ENCODE measurements at places on chromosomes 2 and 18.

DNA sequence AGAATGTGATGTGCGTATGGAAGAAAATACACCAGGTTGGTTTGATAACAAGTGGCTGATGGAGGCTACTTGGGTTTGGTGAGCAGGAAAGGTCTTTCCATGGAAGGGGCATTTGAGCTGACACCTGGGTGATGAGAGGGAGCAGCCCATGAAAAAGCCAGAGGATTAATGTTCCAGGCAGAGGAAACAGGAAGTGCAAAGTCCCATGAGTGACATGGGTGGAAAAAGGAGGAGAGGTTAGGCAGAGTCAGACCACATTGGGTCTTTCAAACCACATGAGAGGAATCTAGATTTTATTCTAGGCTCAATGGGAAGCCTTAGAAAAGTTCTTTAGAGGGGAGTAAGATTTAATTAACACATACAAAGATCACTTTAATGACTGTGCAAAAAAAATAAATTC is 195.7 kb downstream of the LRATD1 start:
- no peak for DNase-seq

DNA sequence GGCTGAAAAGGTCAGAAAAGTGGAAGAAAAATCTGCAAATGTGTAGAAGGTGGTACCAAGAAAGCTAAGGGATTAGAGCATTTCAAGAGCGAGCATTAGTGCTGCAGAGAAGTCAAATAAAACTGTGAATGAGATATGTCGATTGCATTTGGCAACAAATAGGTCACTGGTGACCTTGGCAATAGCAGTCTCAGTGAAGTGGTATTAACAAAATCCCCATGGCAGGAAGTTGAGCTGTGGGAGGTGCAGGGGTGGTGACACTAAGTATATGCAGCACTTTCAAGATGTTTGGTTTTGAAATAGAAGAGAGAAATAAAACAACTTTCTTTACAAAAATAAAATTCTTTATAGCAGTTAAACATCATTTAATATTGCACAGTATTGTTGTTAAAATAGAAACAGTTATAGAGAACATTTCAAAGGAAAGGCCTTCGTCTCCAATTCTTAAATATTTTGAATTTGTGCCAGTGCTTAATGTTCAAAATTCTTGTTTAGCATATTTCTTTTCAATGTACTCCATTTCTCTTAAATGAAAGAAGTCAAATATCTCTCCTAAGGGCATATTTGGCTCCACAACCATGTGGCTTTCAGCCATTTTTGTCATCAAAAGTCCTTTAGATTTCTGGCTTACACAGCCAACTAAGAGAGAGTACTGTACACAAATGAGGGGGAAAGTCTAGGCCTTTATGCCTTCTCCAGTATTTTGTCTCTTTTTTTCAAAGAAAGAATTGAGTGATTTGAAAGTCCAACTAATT is 443.0 kb upstream of the MMADHC start:
- DNase-seq = no peak

DNA sequence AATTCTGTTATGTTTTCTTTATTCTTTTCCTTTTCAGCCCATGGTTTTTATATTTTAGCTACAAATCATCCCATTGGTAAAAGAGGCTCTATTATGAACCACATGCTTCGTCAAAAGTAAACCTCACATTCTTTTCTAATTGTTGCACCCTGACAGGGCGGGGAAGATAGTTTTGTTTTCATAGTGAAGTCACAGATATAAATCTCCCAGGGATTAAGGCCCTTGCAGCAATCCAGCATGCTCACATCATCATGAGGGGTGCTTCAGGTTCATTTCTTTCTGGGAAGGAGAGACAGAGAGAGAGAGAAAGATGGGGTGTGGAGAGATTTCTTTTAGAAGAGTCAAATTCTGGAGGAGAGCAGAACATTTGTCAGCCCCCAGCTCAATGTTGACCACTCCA is 124.5 kb upstream of the CDC42EP3 start:
- peak; percentile 82 for DNase-seq

- peak; percentile 33 for DNase-seq
These were observed 186.6 kb downstream of the NRP2 start for GRCh38 chr2:205868773-205869333.

DNA sequence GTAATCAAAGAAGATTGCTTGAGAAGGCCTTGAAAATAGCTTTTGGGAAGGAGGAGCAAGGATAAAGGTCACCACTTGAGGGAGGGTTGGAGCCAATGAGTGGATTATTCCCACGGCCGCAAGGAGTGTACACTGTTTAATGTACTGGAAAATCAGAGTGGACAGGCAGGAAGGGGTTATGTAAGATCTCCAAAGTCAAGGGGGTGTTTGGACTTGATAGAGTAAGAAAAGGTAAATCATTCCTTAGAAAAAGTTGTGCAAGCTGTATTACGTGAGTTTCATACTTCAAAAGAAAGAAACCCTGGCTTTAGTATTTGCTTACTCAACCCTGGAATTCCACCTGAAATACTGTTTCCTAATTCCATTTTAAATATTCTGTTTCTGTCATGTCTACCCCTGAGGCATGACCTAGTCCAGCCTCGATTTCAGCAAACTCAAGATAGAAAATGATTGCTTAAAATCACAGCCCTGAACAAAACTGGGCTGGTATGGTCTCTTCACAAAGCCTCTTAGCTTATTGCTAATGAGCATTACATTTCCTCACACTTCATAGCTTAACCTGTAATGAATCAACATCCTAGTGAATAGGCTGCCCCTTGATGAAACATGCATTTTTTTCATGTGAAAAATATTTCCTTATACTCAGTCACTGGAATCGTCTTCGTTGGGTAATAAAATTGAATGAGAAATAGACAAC is 1.1 kb downstream of the MREG start:
- no peak for DNase-seq

DNA sequence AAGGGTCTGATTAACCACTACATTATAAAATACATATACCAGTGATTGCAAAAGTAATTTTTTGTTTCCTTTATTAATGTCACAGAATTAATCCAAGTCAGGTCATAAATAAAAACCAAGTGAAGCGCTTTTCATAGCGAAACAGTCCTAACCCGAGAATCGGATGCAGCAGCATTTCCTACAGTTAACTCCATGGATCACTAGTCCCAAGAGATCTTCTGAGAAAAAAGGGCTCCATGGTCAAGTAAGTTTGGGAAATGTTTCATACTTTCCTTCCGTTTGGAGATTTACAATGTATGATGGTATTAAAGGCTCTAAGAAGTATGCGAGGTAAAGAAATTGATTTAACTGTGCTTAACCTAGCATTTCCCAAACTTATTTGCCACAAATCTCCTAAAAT is 85.2 kb downstream of the NOL10 start:
- no peak for DNase-seq

DNA sequence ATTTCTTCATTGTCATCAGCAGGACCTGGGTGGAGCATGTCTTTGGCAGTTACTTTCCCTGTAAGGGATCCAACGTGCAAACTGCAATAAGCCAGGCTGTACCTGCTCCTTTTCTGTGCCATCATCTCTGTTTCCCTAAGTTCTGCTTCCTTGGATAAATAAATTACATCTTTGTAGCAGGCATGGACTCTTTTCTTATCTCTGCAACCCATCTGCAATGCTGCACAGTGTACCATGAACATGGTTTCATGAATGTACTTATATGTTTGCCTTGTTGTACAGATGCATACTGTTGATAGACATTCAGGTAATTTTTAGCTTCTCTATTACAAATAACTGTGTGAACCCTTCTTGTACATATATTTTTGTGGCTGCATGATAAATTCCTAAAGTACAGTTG is 616.7 kb upstream of the PIK3C3 start:
- DNase-seq = no peak

DNA sequence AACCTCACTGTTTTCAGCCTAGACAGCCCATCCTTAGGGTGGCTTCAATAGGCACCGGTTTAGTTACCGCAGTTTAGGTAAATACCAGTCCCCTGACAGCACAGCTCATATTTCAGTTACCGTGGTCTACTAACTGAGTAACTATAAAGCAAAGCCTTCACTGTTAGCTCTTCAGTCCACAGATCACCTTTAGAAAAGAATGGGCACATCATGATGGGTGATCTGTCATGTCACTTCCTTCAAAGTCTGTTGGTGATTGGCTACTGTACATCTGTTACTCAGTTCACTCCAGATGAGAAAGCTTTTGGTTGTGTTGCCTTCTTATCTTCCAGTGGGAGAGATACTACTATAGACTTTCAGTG is 21.0 kb downstream of the SLC20A1 start:
- no peak for DNase-seq

- DNase-seq = no peak
These were observed 368.8 kb downstream of the LNPK start for GRCh38 chr2:175633227-175633626.
